ENCODE measurements at places on chromosomes 7 and 10.

GRCh38 chr10:120736377-120736776 is 114.8 kb upstream of the WDR11 start:
- no peak for DNase-seq

DNA sequence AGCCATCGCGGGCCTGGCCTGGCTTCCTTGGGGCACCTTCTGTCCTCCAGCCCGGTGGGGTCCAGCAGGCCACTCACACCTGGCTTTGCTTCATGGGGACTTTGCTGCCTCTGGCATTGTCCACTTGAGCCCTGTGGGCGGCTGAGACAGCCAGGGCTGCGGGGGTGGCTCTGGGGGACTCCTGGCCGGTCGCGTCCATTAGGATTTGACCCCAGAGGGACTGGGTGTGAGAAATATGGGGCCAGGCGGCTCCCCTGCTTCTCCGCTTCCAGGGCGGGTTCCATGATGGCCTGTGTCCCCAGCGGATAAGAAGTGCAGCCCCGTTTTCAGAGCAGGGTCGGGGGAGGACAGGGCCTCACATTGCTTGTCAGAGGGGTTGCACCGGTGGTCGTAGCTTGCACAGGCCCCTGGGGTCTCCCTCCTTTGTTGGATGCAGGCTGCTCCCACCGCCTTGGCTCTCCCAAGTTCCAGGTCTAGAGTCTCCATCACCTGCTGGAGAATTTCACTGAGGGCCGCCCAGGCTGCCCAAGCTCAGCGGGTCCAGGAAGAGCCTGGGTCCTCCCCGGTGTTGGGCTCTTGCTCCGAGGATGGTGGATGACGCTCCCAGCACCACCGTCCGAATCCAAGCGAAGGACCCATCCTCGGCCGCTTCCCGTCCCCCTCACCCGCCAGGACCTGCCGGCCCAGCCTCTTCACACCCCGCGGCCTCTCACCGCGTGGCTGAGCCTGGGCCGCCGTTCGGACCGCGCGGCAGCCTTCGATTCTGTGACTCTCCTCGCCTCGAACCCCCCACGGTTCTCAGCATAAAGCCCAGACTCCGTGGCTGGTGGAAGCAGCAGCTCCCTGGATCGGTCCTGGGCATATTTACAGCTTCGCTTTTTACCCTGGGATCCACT is 140.1 kb downstream of the DYNC2I1 start:
- DNase-seq = no peak

GRCh38 chr7:31407178-31407676 is 66.7 kb upstream of the NEUROD6 start:
- DNase-seq = no peak

- no peak for DNase-seq
Observed at GRCh38 chr7:33771422-33771821, 133.9 kb upstream of the BMPER start.

- no peak for DNase-seq
Observed at GRCh38 chr7:87574630-87575029, 26.1 kb downstream of the ABCB1 start.

- no peak for DNase-seq
Observed at GRCh38 chr10:1674501-1674900, 62.8 kb downstream of the ADARB2 start.
